Activated CD4-positive, alpha-beta T cell treated with anti-CD3 and anti-CD28 coated beads, Interleukin-2, amount 10 ng/mL, durations not matched to agents 24 days and 14 days (primary cell): ENCODE measurements at places on chromosomes 1 and 21. TPM values are rescaled to one million over a fixed set of nuclear protein-coding genes. Genes with fewer than 3 reads are reported as not detected.
A peak's percentile ranks its signal among the peaks of the same experiment; 100 is the strongest.

DNA sequence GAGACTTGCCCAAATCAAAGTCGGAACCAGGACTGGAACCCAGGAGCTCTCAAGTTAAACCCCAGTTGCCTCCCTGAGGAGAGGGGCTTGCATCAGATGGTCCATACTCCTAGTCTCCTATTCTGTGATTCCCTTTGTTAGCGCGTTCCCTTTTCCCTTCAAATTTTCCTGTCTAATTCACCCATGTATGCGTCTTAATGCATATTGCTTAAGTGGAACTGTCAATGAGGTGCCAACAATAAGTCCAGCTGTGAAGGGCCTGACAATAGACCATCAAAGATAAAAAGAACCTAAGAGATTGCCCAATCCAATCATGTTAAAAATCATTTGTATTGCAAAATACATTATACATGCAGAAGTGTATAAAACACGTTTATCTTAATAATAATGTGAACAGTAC is 634 bp upstream of the SPATA6 start:
- peak overlapping the region; percentile 79 for H3K4me3 ChIP-seq
- H3K27ac ChIP-seq, result no peak overlapping the region

GRCh38 chr1:115980998-115981993 is 5.0 kb downstream of the SLC22A15 start:
- peaks cover 3% of the 10 kb centered on the region for H3K4me1 ChIP-seq
- no peak overlapping the region for H3K4me3 ChIP-seq
- H3K36me3 ChIP-seq, result no peaks in the 10 kb centered on the region
- H3K27ac ChIP-seq, result no peak overlapping the region
- H3K27me3 ChIP-seq, result peaks cover 48% of the 10 kb centered on the region
- peak; percentile 74 for DNase-seq

DNA sequence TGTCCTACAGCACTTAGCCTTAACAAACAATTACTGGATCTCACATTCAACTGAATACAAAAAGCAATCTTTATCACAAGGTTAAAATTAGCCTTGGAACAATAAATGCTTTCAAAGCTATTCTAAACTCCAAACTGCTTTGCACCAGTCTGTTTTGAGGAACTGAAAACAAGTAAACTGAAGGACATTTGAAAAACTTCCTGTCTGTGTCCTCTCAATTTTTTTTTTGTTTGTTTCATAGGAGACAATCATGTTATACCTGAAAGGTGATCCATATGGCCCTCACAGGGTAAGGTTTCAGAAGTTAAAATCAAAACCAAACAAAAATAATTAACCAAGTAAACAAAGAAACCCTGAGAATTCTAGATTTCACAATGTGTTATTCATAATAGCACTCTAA is 459.1 kb downstream of the DPYD start:
- no peaks in the 10 kb centered on the region for H3K27me3 ChIP-seq
- no peaks in the 10 kb centered on the region for H3K4me1 ChIP-seq
- H3K4me3 ChIP-seq, result no peak overlapping the region
- H3K36me3 ChIP-seq, result peaks cover 1% of the 10 kb centered on the region
- no peak for DNase-seq

Gene NHLH2
- total RNA-seq, result not detected in 2 replicates

Gene RNF207
- 53.2 and 54.7 TPM in 2 replicates for total RNA-seq
